ENCODE measurements at places on chromosomes 5 and 9. TPM values are rescaled to one million over a fixed set of nuclear protein-coding genes. Genes with fewer than 3 reads are reported as not detected.

DNA sequence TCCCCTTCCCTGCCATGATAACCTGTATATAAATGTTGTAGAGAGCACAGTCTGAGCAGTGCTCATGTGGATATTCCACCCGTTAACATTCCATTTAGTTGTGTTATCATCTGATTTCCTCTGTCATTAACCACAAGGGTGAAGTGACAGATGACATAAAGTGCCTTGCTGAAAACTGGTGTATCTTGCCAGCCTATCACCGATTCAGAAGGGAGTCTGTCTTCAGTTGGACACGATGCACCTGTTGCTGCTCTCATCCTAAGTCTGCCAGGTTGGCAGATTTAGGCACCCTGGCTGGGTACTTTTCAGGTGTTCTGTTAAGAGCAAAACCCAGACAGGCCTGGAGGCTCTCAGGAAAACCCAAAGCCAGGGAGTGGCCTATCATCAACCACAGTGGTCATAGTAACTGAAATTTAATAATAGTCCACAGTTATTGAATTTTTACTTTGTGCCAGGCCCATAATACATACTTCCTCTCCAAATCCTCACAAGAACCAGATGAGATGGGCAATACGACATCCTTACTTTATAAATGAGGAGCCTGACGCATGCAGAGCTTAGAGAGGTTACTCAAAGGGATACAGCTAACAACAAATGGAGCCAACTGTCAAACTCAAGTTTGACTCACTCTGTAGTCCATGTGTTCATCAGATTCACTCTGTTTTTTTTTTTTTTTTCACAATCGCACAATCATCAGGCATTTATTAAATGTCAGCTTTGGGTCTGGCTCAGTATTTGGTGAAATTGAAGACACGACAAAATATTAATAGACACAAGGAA is 100.7 kb upstream of the SPRY4 start:
- H3K27ac ChIP-seq, result no peak overlapping the region
- DNase-seq, result no peak
- H3K4me1 ChIP-seq, result no peaks in the 10 kb centered on the region
- no peak overlapping the region for H3K4me3 ChIP-seq

DNA sequence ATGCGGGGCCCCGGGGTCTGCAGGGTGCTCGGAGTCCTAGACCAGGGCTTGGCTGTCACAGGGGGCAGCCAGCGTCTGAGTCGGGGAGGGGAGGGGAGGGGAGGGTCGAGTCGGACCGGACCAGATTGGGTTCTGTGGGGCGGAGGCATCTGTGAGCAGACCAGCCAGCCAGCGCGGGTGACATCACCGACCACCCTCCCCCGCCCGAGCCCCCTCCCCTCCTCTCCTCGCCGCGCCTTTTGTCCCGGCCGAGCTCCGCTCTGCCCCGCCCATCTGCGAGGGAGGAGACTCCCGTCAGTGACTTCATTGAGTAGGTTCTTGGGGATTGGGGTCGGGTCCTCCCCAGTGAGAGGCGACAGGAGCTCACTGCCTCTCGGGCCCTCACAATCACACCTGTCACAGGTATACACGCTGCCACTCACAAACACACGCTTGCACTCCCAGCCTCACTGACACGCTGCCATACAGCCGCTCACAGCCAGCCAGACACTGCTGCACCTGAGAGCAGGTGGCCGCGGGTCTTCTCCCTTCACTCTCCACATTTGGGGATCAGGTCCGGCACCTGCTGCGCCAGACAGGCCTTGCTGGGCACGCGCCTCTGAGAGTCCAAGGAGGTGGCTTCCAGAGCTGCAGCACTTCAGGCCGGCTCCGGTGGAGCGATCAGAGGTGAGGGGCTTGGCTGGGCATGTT is 546 bp downstream of the DNAJB5 start:
- peak overlapping the region; percentile 80 for H3K4me3 ChIP-seq
- H3K27me3 ChIP-seq, result no peaks in the 10 kb centered on the region
- peak overlapping the region; percentile 98 for H3K27ac ChIP-seq
- H3K36me3 ChIP-seq, result no peaks in the 10 kb centered on the region
- peak; percentile 77 for DNase-seq

NEUROG1 gene
- not detected for total RNA-seq

GRCh38 chr5:154791535-154791934 is 36.4 kb downstream of the LARP1 start:
- H3K27me3 ChIP-seq, result no peaks in the 10 kb centered on the region
- peaks cover 12% of the 10 kb centered on the region for H3K36me3 ChIP-seq
- no peaks in the 10 kb centered on the region for H3K4me1 ChIP-seq
- DNase-seq, result no peak
- no peak overlapping the region for H3K4me3 ChIP-seq
- no peak overlapping the region for H3K27ac ChIP-seq

DNA sequence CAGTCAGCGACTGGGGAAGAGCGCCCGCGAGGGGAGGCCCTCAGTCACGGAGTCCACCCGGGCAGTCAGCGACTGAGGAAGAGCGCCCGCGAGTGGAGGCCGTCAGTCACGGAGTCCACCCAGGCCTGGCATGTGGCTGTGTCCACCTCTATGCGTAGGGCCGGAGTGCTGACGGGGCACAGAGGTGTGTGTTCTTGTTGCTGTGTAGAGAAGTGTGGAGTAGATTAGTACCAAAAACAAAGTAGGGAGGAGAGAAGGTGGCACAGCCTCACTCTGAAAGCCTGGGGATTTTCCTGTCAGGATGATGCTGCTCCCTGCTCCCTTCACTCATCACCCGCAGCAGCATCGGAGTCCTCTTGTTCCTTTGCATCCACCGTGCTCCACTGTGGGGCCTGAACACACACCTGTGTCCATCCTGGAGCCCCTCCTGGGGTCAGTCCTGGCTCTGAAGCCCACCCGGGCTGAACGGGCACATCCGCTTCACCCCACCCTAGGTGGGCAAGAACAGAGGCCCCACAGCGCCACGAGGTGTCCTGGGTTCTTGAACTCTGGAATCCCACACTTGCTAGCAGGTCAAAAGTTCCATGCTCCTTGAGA is 37.9 kb downstream of the AHRR start:
- no peak overlapping the region for H3K4me3 ChIP-seq
- peak; percentile 24 for DNase-seq
- H3K36me3 ChIP-seq, result no peaks in the 10 kb centered on the region
- H3K27me3 ChIP-seq, result no peaks in the 10 kb centered on the region
- H3K27ac ChIP-seq, result no peak overlapping the region
- no peaks in the 10 kb centered on the region for H3K4me1 ChIP-seq

- no peaks in the 10 kb centered on the region for H3K27me3 ChIP-seq
- no peak for DNase-seq
- no peaks in the 10 kb centered on the region for H3K36me3 ChIP-seq
Measured at GRCh38 chr9:567747-568305, 273.7 kb upstream of the DMRT1 start.

DNA sequence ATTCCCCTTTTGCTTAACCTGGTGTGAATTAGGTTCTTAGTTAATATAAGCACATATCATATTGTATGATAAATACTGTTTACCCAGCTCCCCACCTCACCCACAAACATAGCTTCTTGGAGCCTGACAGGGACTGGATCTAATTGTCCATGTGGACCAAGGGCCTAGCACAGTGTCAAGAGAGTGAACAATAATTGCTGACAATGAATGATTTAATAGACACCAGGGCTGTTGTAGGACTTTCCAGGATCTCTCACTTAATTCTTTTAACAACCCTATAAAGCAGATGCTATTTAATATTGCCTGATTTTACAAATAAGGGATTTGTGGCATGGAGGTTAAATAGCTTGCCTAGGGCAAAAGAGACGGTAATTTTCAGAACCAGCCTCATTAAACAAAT is 24.8 kb downstream of the AK3 start:
- peaks cover 2% of the 10 kb centered on the region for H3K36me3 ChIP-seq
- no peaks in the 10 kb centered on the region for H3K27me3 ChIP-seq
- H3K27ac ChIP-seq, result no peak overlapping the region
- no peak overlapping the region for H3K4me3 ChIP-seq
- H3K4me1 ChIP-seq, result no peaks in the 10 kb centered on the region

DNA sequence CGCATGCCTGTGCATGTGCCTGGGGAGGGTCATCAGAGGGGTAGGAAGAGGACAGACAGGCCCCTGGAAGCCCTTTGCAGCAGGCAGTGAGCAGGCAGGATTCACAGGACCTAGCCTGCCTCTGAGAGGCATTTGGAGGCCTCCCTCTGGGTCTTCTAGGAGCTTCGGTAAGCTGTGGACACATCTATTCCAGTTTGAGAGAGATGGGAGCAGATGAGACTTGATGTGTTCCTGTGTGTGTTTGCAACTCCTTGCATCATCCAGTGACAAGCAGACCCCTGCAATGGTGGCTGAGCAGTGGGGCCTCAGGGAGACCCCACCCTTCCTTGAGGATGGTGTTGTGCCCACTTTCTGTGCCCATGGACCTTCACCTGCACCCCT is 64.0 kb downstream of the GADD45G start:
- no peak for DNase-seq
- no peak overlapping the region for H3K4me3 ChIP-seq

- no peak for DNase-seq
- no peaks in the 10 kb centered on the region for H3K36me3 ChIP-seq
- no peaks in the 10 kb centered on the region for H3K4me1 ChIP-seq
- no peaks in the 10 kb centered on the region for H3K27me3 ChIP-seq
- H3K27ac ChIP-seq, result no peak overlapping the region
Measured at GRCh38 chr9:8223861-8224260, 424.3 kb upstream of the DMAC1 start.

TRAF1 gene
- 25.7 TPM for total RNA-seq

PCDHA10 gene
- total RNA-seq, result 0.65 TPM

DNA sequence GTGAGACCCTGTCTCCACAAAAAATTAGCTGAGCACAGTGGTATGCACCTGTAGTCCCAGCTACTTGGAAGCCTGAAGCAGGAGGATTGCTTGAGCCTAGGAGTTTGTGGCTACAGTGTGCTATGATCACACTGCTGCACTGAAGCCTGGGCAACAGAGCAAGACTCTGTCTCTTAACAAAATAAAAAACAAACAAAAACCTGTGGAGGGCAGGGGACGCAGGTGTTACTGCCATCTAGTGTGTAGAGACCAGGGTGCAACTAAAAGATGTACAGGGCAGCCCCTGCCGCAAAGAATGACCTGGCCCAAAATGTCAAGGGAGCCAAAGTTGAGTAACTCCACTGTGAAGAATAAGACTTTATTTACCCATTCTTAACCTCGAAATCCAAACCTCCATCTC is 27.1 kb downstream of the ASPN start:
- H3K27me3 ChIP-seq, result no peaks in the 10 kb centered on the region
- H3K4me3 ChIP-seq, result no peak overlapping the region
- no peak overlapping the region for H3K27ac ChIP-seq

FREM1 gene
- total RNA-seq, result 14.0 TPM

SMIM15 gene
- 41.1 TPM for total RNA-seq

- DNase-seq, result no peak
- no peaks in the 10 kb centered on the region for H3K4me1 ChIP-seq
Measured at GRCh38 chr9:107989099-107989498, 499.5 kb upstream of the KLF4 start.

ELAVL2 gene
- total RNA-seq, result 0.42 TPM

MLANA gene
- not detected for total RNA-seq

GRCh38 chr5:176188085-176188484 is 50.1 kb upstream of the SIMC1 start:
- no peak overlapping the region for H3K27ac ChIP-seq
- no peaks in the 10 kb centered on the region for H3K4me1 ChIP-seq
- DNase-seq, result no peak
- no peak overlapping the region for H3K4me3 ChIP-seq
- no peaks in the 10 kb centered on the region for H3K27me3 ChIP-seq

GPR21 gene
- 13.9 TPM for total RNA-seq

- no peak overlapping the region for H3K27ac ChIP-seq
- H3K27me3 ChIP-seq, result no peaks in the 10 kb centered on the region
- H3K4me3 ChIP-seq, result no peak overlapping the region
- H3K4me1 ChIP-seq, result no peaks in the 10 kb centered on the region
- DNase-seq, result no peak
Measured at GRCh38 chr9:105344283-105344682, 99.8 kb downstream of the SLC44A1 start.

DNA sequence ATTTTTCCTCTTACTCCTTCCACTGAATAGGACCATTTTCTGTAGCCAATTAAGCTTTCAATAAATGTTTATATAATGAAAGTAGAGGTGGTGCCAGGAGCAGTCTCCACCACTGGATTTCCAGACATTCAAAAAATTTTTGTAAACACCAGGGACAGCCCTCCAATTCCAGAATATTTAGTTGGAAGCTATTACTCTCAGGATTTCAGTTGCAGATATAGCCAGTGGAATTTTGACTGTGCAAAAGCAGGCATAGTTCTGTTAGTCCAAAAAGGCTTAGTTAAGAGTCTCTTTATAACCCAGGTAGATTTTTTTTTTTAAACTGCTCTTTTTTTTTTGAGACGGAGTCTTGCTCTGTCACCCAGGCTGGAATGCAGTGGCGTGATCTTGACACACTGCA is 138.1 kb upstream of the DMRT1 start:
- H3K27ac ChIP-seq, result no peak overlapping the region
- DNase-seq, result no peak
- H3K36me3 ChIP-seq, result no peaks in the 10 kb centered on the region
- H3K4me1 ChIP-seq, result peaks cover 16% of the 10 kb centered on the region
- H3K4me3 ChIP-seq, result no peak overlapping the region
- H3K27me3 ChIP-seq, result no peaks in the 10 kb centered on the region

ARL10 gene
- total RNA-seq, result 13.3 TPM

INSL4 gene
- not detected for total RNA-seq

DNA sequence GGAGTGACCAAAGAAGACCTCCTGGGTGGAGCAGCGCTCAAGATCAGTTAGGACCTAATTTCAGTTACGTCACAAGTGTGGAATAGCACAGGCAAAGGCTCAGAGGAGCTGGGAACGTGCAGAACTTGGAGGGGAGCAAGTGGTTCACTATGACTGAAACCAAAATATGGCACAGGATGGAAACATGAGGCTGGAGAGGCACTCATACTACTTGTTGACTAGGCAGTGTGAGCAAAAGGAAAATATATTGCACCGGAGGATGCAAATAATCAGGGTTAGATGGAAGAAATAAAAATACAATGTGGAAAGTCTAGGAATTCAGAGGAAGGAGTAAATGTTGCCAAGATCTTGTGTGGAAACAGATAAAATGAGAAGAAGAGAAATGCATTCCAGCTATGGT is 148.3 kb downstream of the DCP2 start:
- H3K4me3 ChIP-seq, result no peak overlapping the region
- no peaks in the 10 kb centered on the region for H3K27me3 ChIP-seq
- no peak overlapping the region for H3K27ac ChIP-seq
- H3K36me3 ChIP-seq, result no peaks in the 10 kb centered on the region
- no peaks in the 10 kb centered on the region for H3K4me1 ChIP-seq

DNA sequence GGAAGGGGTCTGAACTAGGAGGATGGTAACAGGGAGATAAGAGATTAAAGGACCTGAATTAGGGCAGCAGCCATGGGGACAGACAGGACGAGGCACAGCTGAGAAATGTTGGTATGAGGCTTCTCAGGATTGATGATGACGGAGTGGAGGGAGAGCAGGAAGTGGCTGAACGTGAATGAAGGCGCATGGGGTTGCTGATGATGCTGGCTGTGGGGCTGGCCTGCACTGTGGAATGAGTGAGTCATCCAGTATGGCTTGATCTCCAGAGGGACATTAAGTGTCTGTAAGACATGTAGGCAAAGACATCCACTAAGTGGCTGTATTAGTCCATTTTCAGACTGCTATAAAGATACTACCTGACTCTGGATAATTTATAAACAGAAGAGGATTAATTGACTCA is 256.4 kb downstream of the ICE1 start:
- no peak overlapping the region for H3K27ac ChIP-seq
- H3K36me3 ChIP-seq, result no peaks in the 10 kb centered on the region
- H3K4me3 ChIP-seq, result no peak overlapping the region
- H3K4me1 ChIP-seq, result no peaks in the 10 kb centered on the region

BBLN gene
- 54.3 TPM for total RNA-seq

GABRB2 gene
- 0.54 TPM for total RNA-seq

WNK2 gene
- total RNA-seq, result 3.7 TPM

GRCh38 chr5:50559955-50560354 is 106.5 kb upstream of the PARP8 start:
- DNase-seq, result no peak
- H3K27ac ChIP-seq, result no peak overlapping the region
- no peaks in the 10 kb centered on the region for H3K27me3 ChIP-seq
- no peaks in the 10 kb centered on the region for H3K36me3 ChIP-seq
